ENCODE measurements at places on chromosomes 2 and 18.

- DNase-seq: no peak
Observed at GRCh38 chr2:241088376-241088775, 13.7 kb downstream of the MTERF4 start.

DNA sequence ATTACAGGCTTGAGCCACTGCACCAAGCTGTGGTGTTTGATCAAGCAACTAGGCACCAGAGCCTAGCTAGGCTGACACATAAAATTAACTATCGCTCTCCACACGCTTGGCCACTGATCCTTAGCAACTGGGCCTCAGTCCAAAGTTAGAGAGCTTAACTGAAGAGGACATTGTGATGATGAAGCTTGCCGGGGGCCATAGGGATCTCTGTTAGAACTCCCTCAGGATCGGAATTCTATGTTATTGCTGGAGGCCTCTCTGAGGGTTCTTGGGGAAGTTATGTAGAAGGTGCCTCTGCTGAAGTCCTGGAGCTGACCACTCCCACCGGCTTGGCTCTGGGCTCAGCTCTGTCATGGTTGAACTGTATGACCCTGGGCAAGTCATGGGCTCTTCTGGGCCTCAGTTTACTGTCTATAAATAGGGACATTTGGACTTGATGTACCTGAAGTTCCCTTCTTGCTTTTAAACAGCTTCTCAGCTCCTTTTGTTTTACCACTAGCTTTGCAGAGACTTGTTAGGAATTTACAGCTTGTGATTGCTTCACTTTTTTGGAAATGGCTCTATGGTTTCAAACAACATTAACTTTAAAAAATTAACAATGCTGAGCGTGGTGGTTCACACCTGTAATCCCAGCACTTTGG, 44.1 kb downstream of the GATA6 start:
- no peak for DNase-seq

DNA sequence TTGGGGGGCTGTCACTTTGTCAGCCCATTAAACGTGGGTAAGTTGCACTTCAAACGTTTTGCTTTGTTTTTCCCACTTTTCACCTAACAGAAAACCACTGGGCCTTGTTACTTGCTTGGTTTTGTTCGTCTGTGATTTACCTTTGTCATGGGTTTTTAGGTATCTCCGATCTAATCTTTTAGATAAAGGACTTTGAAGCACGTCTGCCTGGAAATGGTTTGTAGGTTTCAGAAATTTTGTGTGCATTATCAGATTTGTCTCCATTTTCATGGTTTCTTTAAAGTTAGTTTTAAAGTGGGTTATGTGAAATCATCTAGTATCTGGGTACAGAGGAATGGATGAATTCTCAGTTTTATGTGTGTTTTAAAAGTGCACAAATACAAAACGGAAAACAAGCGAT, 6.4 kb downstream of the CTDP1 start:
- no peak for DNase-seq

GRCh38 chr2:128978212-128978611, 659.5 kb upstream of the HS6ST1 start:
- no peak for DNase-seq

DNA sequence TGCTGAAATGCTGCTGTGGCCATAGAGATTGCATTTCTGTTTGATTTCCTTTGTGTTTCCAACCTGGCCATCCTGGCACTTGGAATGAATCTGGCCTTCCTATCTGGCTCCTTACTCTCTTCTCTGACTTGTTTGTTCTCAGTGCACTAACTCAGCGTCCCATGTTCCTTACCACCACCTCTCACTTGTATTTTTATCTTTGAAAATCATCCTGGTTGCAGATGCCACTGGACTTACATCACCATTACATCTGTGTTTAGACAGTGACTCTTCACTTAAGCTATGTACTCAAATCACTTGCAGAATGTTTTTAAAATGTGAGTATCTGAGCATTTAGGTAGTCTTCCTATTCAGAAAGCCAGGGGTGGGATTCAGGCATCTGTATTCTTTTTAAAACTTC, 239.5 kb downstream of the WDR7 start:
- DNase-seq: no peak

DNA sequence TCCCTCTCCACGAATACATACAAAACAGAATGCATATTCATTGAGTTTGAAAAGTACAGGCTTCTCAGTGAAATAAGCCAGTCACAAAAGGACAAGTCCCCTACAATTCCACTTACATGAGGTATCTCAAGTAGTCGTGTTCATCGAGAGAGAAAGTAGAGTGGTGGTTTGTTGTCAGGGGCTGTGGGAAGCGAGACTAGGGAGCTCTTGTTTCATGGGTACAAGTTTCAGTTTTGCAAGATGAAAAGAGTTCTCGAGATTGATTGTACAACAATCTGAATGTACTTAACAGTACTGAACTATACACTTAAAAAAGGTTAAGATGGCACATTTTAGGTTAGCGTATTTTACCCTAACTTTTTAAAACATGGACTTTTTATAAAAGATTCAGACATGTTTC, 71.5 kb upstream of the TTC39C start:
- no peak for DNase-seq

- DNase-seq: no peak
Observed at GRCh38 chr2:168192839-168193616, 54.4 kb downstream of the STK39 start.

GRCh38 chr18:51621113-51621863, 423.8 kb upstream of the MEX3C start:
- peak; percentile 82 for DNase-seq

GRCh38 chr2:128782411-128783192, 463.9 kb upstream of the HS6ST1 start:
- peak; percentile 5 for DNase-seq

GRCh38 chr2:10759151-10759714, 37.8 kb downstream of the ATP6V1C2 start:
- no peak for DNase-seq

- DNase-seq: no peak
Observed at GRCh38 chr2:53131416-53131815, 636.2 kb upstream of the CHAC2 start.

DNA sequence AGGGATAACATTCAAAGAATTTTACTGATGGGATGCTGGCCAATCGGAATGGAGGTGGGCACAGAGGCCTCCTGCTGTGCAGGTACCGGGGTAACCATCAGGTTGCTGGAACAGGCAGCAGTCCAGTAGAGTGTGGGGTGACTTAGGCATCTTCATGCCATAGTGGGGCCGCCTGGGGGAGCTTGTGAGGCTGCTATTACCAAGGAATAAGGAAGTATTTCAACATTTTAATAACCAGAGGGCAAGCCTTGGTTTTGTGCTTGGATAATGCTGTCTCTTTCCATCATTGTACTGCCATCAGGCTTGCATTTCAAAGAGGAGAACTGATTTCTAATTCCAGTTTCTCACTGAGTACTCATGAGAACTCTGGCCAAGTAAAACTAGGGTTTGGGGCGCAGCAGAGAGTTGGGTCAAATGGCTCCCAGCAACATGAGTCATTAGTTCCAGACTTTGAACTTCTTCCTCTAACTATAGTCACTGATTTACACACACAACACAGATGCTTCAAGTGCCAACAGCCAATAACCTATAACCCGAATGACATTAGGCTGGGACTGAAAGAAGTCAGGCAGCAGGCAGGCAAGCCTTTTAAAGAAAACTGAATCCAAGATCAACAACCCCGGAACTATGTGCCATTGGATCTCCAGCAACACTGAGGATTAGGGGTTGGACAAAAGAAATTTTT, 56.1 kb upstream of the FHL2 start:
- no peak for DNase-seq

DNA sequence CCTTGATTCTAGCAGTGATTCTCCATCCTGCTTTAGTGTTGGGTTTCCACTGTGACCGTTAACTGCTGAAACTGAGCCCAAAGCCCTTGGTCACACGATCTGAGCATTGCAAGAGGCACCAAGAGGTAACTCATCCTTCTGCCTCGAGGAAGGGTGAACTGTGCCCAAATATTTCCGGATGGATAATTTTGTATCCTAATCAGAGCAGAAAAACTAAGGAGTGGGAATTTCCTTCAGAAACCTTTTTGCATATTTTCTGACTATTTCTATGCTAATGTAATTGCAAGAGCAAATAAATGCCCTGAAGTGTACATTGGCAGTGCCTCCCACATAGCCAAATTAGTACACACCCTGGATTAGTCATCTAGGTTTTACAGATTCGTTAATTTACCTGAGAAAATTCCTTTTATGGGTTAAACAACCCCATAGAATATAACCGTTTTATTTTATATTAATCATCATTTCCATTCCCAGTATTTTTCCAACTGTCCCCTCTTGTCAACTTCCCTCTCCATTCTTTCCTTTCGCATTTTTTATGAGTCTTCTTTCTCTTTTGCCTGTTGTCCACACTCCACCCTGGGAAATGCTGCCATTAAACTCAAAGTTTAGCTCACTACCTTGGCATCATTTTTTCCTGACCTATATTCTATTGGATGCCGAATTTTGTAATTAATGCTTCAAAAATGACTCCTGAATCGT, 31.7 kb upstream of the COBLL1 start:
- DNase-seq: no peak

GRCh38 chr2:20223407-20224163, 1.3 kb downstream of the SDC1 start:
- peak; percentile 70 for DNase-seq

- peak; percentile 65 for DNase-seq
Observed at GRCh38 chr2:206392118-206392517, 51.2 kb upstream of the ADAM23 start.

DNA sequence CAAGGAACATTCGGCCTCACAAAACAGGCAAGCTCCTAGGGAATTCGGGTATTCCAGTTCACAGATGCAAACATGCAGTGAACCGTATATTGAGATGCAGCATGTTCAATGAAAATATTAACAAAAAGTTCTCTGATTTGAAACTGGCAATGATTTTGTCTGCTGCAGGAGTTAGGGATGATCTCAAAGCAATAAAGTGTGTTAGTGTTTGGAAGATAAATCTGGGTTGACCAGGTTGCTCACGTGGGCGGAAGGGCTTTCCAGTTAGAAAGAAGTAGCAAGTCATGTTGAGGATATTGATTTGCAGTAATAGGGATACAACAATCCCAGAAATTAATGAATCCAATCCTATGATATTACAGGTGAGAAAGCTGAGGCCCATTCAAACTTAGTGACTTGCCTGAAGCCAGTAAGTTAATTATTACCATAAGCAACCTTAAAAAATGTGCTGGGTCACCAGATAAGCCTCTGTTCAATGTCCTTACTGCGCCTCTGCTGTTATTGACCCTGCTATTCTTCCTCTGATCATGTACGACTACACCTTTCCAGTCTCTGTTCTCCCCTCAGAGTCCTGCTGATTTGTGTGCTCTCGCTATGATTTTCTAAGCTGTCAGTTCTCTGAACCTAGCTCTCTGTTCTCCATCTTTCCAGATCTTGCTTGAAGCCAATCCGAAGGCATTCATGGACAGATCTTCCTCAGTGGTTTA, 370.8 kb downstream of the DSEL start:
- DNase-seq: no peak

DNA sequence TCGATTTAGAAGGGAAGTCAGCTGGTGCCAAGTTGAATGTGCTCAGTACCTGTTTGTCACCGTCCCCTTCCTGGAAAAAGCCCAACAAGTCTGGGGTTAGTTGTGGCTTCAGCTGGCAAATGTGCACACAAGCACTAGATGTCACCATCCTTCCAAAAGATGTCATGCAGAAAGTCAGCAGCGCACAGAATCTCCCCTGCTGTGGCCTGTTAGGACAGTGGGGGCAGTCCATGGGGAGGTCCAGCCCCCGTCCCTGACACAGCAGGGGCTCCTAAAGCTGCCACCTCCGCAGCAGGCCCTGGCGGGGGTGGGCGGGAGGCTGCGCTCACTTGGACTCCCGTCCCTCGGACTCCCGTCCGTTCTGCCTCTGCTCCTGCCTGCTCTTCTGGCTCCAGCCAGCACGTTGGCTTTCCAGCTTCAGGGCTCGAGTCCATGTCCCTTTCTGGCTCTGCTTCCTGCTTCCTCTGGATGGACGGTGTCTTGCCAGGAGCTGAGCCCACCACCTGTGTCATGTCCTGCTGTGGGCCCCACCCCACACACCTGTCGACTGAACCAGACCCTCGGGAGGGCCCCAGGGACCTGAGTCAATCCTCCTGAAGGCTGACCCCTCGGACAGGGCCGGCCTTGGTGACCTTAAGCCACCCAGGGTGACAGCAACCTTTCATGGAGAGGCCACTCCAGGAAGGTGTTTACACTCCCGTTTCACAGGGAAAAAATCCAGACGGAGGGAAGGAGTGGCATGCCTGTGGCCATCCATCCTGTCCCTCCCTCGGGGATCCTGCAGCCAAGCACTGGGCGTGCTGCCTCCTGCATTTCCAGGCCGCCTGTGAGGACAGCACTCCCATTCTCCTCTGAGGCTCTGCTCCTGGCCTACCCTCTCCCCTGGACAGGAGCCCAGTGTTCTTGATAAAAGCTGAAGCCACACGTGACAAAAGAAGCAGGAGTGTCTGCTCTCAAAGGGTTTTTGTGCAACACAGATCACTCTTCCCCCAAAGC, 8.5 kb downstream of the RAB17 start:
- peak; percentile 61 for DNase-seq

GRCh38 chr2:241724259-241724974, 10.0 kb upstream of the D2HGDH start:
- peak; percentile 57 for DNase-seq

- DNase-seq: no peak
Observed at GRCh38 chr18:48949050-48949605, 1.6 kb downstream of the SMAD7 start.

- DNase-seq: peak; percentile 41
Observed at GRCh38 chr2:23824777-23825212, 102.1 kb downstream of the ATAD2B start.

DNA sequence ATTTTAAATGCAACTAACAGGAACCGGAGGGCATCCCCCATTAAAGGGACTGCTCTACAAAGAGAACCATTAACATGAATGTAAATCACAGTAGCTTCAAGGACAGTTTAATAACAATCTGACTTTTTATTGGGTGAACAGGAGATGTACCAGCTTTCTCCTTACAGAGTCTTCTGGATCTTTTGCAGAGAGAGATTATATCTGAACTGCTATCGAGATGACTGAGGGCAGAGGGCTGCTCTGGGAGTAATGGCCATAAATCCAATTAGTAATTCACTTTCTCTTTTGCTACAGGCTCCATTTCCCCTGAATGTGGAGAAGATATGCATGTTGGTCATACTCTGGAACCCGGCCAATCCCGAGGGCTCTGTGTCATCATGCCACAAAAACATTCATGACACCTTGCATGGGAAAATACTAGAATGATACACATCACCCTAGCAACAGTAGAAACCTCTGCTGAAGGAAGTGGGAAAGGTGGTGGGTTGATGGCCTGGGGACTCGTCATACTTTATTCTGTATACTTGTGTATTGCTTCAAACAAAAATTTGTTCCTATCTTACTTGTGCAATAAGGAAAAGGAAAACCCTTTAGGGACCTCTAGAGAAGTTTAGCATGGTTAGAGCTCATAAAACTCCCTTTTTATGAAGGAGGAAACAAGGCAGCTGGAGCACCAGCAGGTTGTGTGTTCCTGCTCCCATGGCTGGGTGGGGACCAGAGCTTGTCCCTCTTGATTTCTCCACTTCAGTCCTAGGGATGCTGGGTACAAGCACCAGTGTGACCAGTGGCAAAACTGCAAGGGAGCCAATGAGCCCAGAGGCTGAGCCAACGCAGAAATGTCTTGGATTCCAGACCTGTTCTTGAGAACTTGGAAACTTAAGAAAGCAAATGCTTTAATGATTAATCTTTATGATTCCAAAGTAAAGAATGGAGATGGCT, 26.0 kb downstream of the CTAGE1 start:
- no peak for DNase-seq

GRCh38 chr2:130987519-130988425, 105.5 kb downstream of the FAM168B start:
- no peak for DNase-seq

- no peak for DNase-seq
Observed at GRCh38 chr2:239020541-239021041, 172.7 kb downstream of the TWIST2 start.
